Fibroblast of skin of left quadriceps (primary cell): ENCODE measurements at places on chromosomes 16 and 17.
A peak's percentile ranks its signal among the peaks of the same experiment; 100 is the strongest.

- DNase-seq = no peak
Observed at GRCh38 chr17:21171970-21172510, 41.9 kb downstream of the TMEM11 start.

DNA sequence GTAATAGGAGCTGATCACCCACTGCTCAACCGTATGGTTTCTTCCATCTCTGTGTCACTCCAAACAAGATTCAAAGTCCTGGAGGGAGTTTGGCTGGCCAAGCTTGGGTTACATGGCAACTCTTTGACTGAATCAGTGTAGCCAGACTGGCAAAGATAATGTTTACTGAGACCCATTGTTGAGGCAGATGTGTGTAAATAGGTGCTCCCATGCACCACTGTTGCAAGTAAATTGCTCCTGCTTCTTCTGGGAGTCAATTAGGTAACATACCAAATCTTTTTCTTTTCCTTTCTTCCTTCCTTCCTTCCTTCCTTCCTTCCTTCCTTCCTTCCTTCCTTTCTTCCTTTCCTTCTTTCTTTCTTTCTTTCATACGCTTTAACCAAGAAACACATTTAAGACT is 86.3 kb upstream of the DHX40 start:
- DNase-seq = no peak

DNA sequence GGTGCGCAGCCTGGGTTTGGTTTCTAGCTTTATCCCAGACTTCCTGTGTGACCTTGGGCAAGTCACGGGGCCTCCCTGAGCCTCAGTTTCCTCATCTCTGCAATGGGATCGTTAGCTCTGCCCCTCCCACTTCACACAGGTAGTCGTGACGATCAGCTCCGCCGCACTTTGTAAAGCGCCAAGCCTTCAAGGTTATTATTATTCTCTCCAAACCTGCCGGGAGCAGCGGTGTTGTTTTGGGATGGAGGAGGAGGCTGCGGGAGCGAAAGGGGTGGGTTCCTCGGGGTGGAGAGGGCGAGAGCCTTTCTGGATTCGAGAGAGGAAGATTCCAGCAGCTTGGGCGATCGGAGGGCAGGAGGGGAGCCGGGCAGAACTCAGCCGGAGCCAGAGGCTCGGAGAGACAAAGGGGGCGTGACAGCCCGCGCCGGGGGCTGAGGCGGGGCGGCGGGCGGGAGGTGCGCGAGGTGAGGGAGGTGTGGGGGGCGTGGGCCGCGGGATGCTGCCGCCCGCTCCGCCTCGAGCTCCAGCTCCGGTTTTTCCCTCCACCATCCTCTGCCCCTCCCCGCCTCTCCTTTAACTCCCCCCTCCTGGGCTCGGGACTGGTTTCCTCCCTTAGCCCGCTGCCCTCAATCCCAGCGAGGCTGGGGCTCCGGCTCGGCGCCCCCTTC is at the start of gene EFNB3:
EFNB3 (plus strand) TSS at position 602 of the 668 bp plus-strand sequence. CDS start 397 bp downstream, outside the sequence.
- DNase-seq = no peak

GRCh38 chr17:72405662-72406230 is 284.9 kb downstream of the SOX9 start:
- DNase-seq = no peak

- DNase-seq = no peak
Observed at GRCh38 chr16:67528222-67528869, at the start of gene RIPOR1. Gene RIPOR1, plus strand, starts transcription at chr16:67528829. Its CDS starts 9,618 bp downstream, at chr16:67538447.

- no peak for DNase-seq
Observed at GRCh38 chr16:53912155-53912554, 208.2 kb downstream of the FTO start.

- no peak for DNase-seq
Observed at GRCh38 chr17:68468334-68468733, 11.0 kb upstream of the WIPI1 start.

DNA sequence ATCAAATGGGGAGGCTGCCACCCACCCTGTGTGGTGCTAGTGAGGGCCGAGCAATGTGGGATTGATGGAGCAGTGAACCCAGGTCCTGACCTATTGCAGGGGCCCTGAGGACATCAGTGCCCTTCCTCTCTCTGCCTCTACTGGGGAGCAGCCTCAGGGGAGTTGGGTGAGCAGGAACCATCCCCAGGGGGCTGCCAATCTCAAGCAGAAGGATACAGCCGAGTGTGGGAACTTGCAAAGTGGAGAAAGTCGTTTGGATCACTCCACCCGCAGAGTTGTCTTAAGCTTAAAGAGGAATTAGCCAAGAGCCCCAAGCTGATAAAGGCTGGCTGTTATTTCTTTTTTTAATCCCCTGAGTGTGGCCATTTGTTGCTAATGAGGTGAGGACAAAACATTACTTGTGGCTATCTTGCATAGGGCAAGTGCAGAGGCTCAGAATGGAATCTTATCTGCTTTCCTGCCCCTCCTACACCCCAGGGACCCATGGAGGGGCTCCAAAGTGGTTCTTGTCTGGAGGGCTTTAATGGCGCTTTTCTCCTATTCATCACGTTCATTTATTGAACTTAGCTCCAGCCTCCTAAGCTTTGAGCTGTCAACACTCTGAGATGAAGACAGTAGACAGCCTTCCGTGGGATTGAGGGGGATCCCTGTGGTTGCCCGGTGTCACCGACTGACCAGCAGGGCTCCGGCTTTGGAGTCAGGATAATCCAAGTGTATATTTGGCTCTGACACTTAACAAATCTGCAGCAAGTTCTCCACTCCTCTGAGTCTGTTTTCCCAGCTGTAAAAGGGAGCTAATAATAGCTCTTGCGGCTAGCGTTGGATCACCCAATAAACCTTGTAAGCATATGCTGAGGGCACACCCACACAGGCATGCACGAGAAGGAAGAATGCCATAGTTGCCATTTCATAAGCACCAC is 45.1 kb downstream of the MYH11 start:
- DNase-seq = peak; percentile 67

GRCh38 chr16:54430491-54431030 is 144.0 kb upstream of the IRX3 start:
- peak; percentile 65 for DNase-seq

DNA sequence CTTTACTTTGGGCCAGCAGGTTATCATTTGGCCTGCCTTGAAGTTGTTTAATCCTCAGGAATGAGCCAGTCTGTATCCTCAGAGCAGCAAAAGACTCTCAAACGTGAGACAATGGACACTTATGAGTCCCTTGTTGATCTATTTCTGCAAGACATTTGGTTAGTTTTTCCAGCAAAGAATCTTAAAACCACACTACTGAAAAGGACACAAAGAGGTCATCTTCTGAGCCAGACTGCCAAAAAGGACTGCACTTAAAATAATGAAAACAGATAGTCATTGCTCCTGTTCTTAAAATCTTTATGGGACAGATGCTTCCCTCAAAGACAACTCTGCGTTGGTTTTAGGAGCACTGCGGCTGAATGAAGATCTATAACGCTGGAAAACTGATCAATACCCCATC is 205.7 kb upstream of the PSMD7 start:
- no peak for DNase-seq

DNA sequence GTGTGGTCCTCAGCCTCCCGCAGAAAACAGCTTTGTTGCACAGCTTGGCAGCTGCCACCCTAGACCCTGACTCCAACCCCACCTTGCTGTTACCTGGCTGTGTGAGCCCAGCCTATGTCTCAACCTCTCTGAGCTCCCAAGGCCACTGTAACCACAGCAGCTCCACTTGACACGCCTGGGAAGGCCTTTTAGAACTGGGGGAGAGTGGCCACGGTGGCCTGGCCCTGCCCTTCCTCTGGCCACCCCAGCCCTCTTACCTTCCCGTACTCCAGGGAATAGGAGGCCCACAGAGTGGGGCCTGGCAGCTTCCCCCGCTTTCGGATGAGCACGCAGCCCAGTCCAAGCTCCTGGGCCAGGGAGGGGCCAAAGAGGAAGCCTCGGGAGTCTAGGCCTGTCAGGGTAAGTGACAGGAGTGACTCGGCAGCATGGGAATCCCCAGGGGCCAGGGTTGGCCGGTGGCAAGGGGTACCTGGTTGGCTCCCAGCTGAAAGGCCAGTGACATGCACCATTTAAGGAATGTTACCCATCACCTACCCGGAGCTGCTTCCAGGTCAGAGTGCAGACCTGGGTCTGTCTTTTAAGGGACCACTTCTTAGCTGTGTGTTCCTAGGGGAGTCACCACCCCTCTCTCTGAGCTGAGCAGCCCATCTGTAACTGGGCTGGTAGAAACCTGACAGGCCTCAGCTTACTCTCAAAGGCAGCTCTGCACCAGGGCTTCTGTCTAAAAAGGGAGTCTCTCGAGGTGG is 1.4 kb downstream of the APRT start:
- DNase-seq = no peak

GRCh38 chr17:15422392-15422965 is 44.9 kb downstream of the CDRT4 start:
- DNase-seq = no peak

DNA sequence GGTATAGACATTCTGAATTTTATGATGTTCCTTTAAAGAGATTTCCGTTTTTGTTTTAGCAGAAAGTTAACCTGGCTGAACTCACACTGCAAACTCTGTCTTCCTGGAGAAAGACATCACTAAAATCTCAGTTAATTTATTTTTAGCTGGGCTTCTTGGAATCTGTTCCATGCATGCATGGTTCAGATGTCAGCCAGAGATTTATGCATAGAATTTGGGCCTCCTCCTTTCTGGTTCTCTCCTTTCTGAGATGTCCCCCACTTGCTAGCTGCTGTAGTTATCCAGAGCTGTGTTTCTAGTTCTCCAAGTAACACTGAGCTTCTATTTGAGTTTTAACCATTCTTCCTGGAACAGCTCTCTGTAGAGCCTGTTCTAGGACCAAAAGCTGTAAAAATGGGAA is 77.3 kb upstream of the TANC2 start:
- no peak for DNase-seq
